ENCODE measurements at places on chromosomes 11 and 22.

GRCh38 chr22:24205438-24206195 is 24.3 kb downstream of the SUSD2 start:
- DNase-seq = no peak

DNA sequence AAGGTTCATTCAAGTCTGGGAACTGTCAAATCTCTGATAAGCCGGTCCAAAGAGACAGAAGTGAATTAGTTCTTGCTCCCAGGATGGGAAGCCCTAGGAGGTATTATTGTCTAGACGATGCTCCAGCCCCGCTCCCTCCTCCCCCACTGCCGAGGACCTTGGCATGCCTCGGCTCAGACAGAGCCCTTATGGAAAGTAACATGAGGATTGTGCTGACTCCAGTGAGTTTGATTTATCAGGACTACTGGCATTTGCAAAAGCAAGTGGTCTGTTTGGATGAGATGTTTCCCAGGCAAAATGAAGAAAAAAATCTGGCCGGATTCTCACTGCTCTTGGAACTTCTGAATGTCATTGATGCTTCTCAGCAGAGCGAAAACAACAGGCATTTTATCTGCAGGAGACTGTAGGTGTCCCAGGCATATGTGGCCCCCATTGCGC is 341.0 kb downstream of the ETS1 start:
- no peak for DNase-seq

DNA sequence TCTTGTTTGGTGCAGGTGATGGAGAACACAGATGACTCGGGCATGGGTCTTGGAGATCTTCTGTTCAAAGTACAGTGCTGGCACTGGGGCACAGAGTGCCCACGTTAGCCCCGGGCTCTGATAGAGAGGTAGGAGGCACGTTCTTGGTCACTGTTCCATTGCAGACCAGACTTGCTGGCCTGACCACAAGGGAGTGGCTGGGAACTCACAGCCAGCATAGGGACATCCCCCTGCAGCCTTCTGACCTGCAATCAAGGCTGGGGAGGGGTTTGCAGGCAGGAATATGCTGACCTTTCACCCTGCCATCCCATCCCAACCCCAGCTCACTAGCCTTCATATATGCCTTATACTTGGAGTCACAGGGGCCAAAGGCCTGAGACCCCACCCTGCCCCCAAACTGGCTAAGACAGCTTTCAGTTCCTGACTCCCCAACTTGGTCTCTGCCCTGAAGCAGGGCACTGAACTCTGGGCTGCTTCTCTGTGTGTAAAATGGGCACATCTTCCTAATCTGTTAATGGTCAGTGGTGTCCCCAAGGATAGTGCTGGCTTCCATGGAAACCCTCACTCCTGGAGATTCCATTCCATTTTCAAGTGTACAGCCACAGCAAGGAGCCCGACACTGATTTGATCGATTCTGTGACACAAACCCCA is 4.6 kb downstream of the MRPL49 start:
- no peak for DNase-seq

GRCh38 chr22:44566911-44567310 is 68.9 kb upstream of the RTL6 start:
- no peak for DNase-seq

- no peak for DNase-seq
Observed at GRCh38 chr11:30322191-30322590, 713 bp upstream of the ARL14EP start.

Data from suppressor macrophage (primary cell).